ENCODE measurements at places on chromosomes 4 and X. TPM values are rescaled to one million over a fixed set of nuclear protein-coding genes. Genes with fewer than 3 reads are reported as not detected.
A peak's percentile ranks its signal among the peaks of the same experiment; 100 is the strongest.

GRCh38 chr4:112325530-112325929, 28.4 kb downstream of the ALPK1 start:
- DNase-seq = no peak
- H3K4me3 ChIP-seq = no peak overlapping the region
- H3K36me3 ChIP-seq = no peaks in the 10 kb centered on the region
- H3K27ac ChIP-seq = no peak overlapping the region
- H3K27me3 ChIP-seq = no peaks in the 10 kb centered on the region
- no peaks in the 10 kb centered on the region for H3K4me1 ChIP-seq

- no peaks in the 10 kb centered on the region for H3K4me1 ChIP-seq
- H3K36me3 ChIP-seq = no peaks in the 10 kb centered on the region
- no peaks in the 10 kb centered on the region for H3K27me3 ChIP-seq
- no peak for DNase-seq
- no peak overlapping the region for H3K4me3 ChIP-seq
These were observed 91.8 kb downstream of the MAB21L2 start for GRCh38 chr4:150673793-150674192.

GRCh38 chr4:82053396-82053795, 320.4 kb downstream of the HNRNPD start:
- DNase-seq = no peak
- no peaks in the 10 kb centered on the region for H3K36me3 ChIP-seq
- no peak overlapping the region for H3K27ac ChIP-seq
- H3K27me3 ChIP-seq = no peaks in the 10 kb centered on the region

GRCh38 chrX:318739-319578, at the start of gene GTPBP6:
Gene GTPBP6 (minus strand): TSS chrX:318796. CDS start chrX:318787, 9 bp downstream.
- peak within 1 kb of the TSS; percentile 91 for H3K27ac ChIP-seq
- peaks cover 27% of the 10 kb centered on the region for H3K4me1 ChIP-seq
- peak; percentile 98 for DNase-seq
- peaks cover 5% of the 10 kb centered on the region for H3K36me3 ChIP-seq
- peak within 1 kb of the TSS; percentile 88 for H3K4me3 ChIP-seq

GRCh38 chr4:94441838-94442237, 9.9 kb upstream of the PDLIM5 start:
- no peaks in the 10 kb centered on the region for H3K36me3 ChIP-seq
- no peaks in the 10 kb centered on the region for H3K27me3 ChIP-seq
- H3K27ac ChIP-seq = no peak overlapping the region
- DNase-seq = no peak
- peaks cover 17% of the 10 kb centered on the region for H3K4me1 ChIP-seq

- no peaks in the 10 kb centered on the region for H3K27me3 ChIP-seq
- DNase-seq = no peak
- H3K36me3 ChIP-seq = no peaks in the 10 kb centered on the region
These were observed 66.9 kb downstream of the PTPN13 start for GRCh38 chr4:86661006-86661405.

DNA sequence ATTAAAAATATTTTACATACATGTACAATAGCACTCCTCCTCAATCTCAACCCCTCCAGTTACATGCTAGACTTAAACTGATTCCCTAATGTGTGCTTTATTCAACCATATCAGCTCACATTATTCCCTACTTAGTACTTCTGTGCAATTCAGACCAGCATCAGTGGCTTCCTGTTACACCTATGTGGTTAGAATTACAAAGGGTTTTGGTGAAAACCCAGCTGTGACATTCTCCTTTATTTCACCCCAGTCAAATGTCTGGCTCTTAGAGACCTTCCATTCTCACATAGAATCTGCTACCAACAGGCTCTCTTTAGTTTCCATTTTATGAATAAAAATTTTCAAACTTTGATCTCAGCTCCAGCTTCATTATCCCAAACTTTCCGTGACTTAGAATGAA, 85.2 kb upstream of the SLC7A11 start:
- H3K36me3 ChIP-seq = no peaks in the 10 kb centered on the region
- H3K27me3 ChIP-seq = no peaks in the 10 kb centered on the region
- no peaks in the 10 kb centered on the region for H3K4me1 ChIP-seq
- DNase-seq = no peak
- no peak overlapping the region for H3K4me3 ChIP-seq

- H3K27ac ChIP-seq = peak within 1 kb of the TSS; percentile 67
- H3K36me3 ChIP-seq = no peaks in the 10 kb centered on the region
- peak within 1 kb of the TSS; percentile 82 for H3K4me3 ChIP-seq
- peak; percentile 44 for DNase-seq
- H3K4me1 ChIP-seq = peaks cover 36% of the 10 kb centered on the region
- no peaks in the 10 kb centered on the region for H3K27me3 ChIP-seq
These were observed at the start of gene ABCG2 for GRCh38 chr4:88158489-88159228. Gene ABCG2 (minus strand): TSS chr4:88158639. CDS start chr4:88139995, 18,644 bp downstream.

DNA sequence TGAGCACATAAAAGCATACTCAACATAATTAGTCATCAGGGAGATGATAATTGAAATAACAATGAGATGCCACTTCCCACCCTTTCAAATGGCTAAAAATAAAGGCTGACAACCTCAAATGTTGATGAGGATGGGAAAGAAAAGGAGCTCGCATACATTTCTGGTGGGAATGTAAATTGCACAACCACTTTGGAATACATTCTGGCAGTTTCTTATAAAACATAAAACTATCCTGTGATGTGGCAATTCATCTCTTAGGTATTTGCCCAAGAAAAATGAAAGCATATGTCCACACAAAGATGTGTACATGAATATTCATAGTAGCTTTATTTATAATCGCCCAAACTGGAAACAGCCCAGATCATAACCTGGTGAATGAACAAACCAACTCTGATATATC, 687 bp upstream of the ZNF275 start:
- no peaks in the 10 kb centered on the region for H3K27me3 ChIP-seq
- H3K4me3 ChIP-seq = no peak overlapping the region
- H3K36me3 ChIP-seq = no peaks in the 10 kb centered on the region
- DNase-seq = no peak
- peaks cover 37% of the 10 kb centered on the region for H3K4me1 ChIP-seq

GRCh38 chrX:102959471-102959870, 22.4 kb downstream of the RAB40AL start:
- no peaks in the 10 kb centered on the region for H3K27me3 ChIP-seq
- no peak for DNase-seq
- no peaks in the 10 kb centered on the region for H3K36me3 ChIP-seq
- H3K27ac ChIP-seq = no peak overlapping the region
- H3K4me3 ChIP-seq = no peak overlapping the region

- H3K36me3 ChIP-seq = no peaks in the 10 kb centered on the region
- no peaks in the 10 kb centered on the region for H3K27me3 ChIP-seq
- peaks cover 55% of the 10 kb centered on the region for H3K4me1 ChIP-seq
- no peak for DNase-seq
These were observed 22.9 kb upstream of the FAT1 start for GRCh38 chr4:186746581-186746980.

- H3K36me3 ChIP-seq = no peaks in the 10 kb centered on the region
- peak overlapping the region; percentile 98 for H3K27ac ChIP-seq
- peak; percentile 82 for DNase-seq
- peak overlapping the region; percentile 80 for H3K4me3 ChIP-seq
- H3K27me3 ChIP-seq = no peaks in the 10 kb centered on the region
These were observed 746 bp downstream of the PPAT start for GRCh38 chr4:56434599-56435139.

DNA sequence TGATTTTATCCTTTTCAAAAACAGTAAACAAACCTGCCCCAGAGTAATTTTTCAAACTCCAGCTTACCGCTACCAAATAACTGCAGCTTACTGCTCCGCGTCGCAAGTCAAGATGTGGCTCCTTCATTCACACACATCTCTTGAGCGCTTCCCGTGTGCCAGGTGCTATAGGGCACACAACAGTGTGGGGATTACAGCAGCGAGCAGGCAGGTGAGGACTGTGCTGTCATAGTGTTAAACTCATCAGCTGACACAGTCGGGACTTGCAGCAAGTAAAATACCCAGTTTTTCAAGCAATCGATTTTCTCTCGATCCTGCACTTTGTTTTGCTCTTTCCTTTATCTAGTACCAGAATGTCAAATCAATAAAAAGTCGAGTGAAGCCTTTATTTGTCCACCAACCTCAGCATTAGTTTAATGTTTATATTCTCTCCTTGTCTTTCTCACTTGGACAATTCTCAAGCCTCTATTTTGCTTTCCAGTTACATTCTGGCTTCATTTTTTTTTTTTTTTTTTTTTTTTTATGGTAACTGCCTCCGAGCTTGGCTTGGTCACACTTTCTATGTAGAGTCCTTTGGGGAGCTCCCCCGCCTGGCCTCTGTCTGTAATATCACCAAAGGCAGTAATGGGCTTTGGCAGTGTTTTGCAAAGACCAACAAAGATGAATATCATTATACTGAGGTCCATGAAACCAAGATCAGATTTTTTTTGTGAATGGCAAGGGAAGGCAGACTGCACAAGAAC, 8.3 kb upstream of the ASB5 start:
- DNase-seq = peak; percentile 39
- no peaks in the 10 kb centered on the region for H3K36me3 ChIP-seq
- peak overlapping the region; percentile 34 for H3K4me3 ChIP-seq
- no peaks in the 10 kb centered on the region for H3K27me3 ChIP-seq
- peaks cover 8% of the 10 kb centered on the region for H3K4me1 ChIP-seq
- H3K27ac ChIP-seq = no peak overlapping the region

DNA sequence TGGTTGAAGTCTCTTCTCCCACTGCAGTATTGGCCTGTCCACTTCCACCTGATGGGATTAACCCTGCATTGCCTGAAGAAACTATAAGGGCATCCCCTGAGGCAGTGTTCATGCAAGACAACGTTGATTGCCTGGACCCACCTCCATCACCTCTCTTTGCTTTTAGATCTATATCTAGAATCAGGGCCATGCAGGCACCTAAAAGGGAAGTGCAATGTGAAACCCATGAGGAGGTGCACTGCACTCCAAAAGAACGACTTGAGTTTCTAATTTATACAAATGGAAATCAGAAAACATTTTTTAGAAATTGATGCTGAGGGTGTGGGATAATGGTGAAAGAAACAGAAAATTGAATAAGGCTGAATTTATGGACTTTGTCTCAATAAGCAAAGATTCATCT, 694.4 kb downstream of the TRAM1L1 start:
- H3K4me3 ChIP-seq = no peak overlapping the region
- H3K27me3 ChIP-seq = no peaks in the 10 kb centered on the region
- no peak overlapping the region for H3K27ac ChIP-seq
- no peaks in the 10 kb centered on the region for H3K4me1 ChIP-seq
- no peaks in the 10 kb centered on the region for H3K36me3 ChIP-seq
- DNase-seq = no peak

DNA sequence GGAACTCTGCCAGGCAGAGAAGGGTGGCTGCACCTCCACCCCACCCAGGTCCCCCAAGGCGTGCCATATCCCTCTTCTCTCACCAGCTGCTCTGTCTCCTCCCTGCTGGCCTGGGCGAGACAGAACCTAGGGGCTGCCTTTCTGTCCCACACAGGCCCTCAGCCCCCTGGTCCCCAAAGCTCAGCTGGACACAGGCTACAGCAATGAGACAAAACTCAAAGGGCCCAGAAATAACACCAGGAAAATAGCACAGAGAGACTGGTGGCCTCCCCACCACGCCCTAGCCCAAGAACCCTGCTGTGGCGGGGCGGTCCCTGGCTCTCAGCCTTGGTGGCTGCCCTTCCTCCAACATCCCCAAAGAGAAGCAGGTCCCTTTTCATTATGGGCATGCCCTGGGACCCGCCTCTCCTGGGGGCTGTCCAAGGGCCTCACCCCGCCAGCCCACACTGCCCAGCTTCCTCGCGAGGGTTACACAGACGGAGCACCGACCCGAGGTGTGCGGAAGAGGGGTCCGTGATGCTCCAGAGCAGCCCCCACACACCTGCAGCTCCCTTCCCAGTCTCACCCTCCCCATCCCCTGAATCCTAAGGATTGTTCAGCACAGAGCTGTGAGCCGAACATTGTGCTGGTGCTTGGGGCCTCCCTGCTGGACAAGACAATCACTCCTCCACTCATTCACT, 67.7 kb upstream of the HMX1 start:
- no peak overlapping the region for H3K4me3 ChIP-seq
- peaks cover 3% of the 10 kb centered on the region for H3K27me3 ChIP-seq
- H3K36me3 ChIP-seq = no peaks in the 10 kb centered on the region
- no peaks in the 10 kb centered on the region for H3K4me1 ChIP-seq
- H3K27ac ChIP-seq = no peak overlapping the region

DNA sequence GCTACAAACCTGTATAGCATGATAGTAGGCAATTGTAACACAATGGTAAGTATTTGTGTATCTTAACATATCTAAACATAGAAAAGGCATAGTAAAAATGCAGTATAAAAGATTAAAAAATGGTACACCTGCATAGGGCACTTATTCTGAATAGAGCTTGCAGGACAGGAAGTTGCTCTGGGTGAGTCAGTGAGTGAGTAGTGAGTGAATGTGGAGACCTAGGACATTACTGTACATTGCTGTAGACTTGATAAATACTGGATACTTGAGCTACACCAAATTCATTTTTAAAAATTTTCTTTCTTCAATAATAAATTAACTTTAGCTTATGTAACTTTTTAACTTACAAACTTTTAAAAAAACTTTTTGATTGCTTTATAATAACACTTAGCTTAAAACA, 68.2 kb upstream of the MAML3 start:
- DNase-seq = no peak
- H3K4me1 ChIP-seq = no peaks in the 10 kb centered on the region

- no peak for DNase-seq
- no peaks in the 10 kb centered on the region for H3K27me3 ChIP-seq
- H3K4me3 ChIP-seq = no peak overlapping the region
- H3K36me3 ChIP-seq = no peaks in the 10 kb centered on the region
- H3K4me1 ChIP-seq = no peaks in the 10 kb centered on the region
- H3K27ac ChIP-seq = no peak overlapping the region
These were observed 655.4 kb upstream of the SLIT2 start for GRCh38 chr4:19596342-19596741.

GRCh38 chrX:149074398-149074797, 430.7 kb downstream of the IDS start:
- no peaks in the 10 kb centered on the region for H3K27me3 ChIP-seq
- no peak for DNase-seq
- H3K36me3 ChIP-seq = no peaks in the 10 kb centered on the region
- H3K4me1 ChIP-seq = no peaks in the 10 kb centered on the region

ADH1C gene
- total RNA-seq = not detected

IQSEC2 gene
- 0.17 TPM for total RNA-seq

LEF1 gene
- total RNA-seq = 0.22 TPM

EPGN gene
- total RNA-seq = not detected

HPGD gene
- 0.36 TPM for total RNA-seq

C4orf50 gene
- total RNA-seq = not detected

MAGEA3 gene
- not detected for total RNA-seq

PRDM8 gene
- total RNA-seq = not detected

LONRF3 gene
- total RNA-seq = 13.3 TPM

NRK gene
- total RNA-seq = not detected

Measured in HepG2 (cell line).